MG63 (cell line): ENCODE measurements at places on chromosomes 16 and 17. TPM values are rescaled to one million over a fixed set of nuclear protein-coding genes. Genes with fewer than 3 reads are reported as not detected.

TERB1 gene
- not detected in 2 replicates for total RNA-seq

- no peak for DNase-seq
These were observed 47.0 kb downstream of the MARVELD3 start for GRCh38 chr16:71672803-71673581.

PSMC3IP gene
- 5.6 and 29.6 TPM in 2 replicates for total RNA-seq

GRCh38 chr17:41629826-41630670 is 5.7 kb upstream of the KRT17 start:
- no peak for DNase-seq

- DNase-seq: no peak
These were observed 406.0 kb downstream of the SEC14L1 start for GRCh38 chr17:77546772-77547241.

DNA sequence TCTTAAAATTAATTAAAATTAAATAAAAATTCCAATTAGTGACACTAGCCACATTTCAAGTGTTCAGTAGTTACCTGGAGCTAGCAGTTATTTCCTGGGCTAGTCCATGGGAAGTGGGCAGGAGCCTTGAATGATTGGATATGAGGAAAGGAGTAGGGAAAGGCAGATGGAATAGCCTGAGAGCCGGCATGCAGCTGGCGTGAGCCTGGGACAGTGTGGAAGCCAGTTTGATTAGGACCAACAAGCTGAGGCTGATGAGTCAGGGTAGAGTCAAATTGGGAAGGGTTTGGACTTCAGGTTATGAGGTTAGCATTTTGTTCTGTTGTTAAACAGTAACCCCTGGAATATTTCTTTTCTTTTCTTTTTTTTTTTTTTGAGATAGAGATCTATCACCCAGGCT is 15.3 kb upstream of the GNA13 start:
- DNase-seq: peak; percentile 87

GRCh38 chr16:14955546-14956231 is 18.4 kb downstream of the NPIPA1 start:
- no peak for DNase-seq

GRCh38 chr17:3845621-3846436 is at the start of gene NCBP3:
Gene NCBP3 (minus strand): TSS chr17:3846246. CDS start chr17:3846223, 23 bp downstream.
- peak; percentile 80 for DNase-seq

- DNase-seq: peak; percentile 92
These were observed 133.6 kb downstream of the SNX11 start for GRCh38 chr17:48241131-48241591.

TNP2 gene
- not detected in 2 replicates for total RNA-seq

DNA sequence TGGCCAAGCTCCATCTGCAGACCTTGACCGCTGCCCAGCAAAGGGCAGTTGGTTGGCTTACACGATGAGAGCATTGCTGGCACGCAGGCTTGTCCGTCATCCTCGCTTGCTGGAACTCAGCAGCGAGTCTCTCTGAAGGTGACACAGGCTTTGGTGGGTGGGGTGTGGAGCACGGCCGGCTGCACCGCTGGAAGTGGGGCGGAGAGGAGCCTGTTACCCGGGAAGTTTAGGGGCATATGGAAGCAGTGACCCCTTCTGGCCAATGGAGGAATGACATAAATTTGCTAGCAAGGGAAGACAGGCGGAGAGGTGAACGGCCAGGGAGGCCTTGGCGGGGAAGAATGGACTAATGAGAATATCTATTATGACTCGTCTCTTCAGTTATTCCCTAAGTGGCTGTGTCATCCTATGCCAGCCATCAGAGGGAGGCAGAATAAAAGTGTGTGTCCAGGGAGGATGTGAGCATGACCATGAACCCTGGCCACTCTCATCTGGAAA is 65.9 kb upstream of the SDK2 start:
- peak; percentile 76 for DNase-seq

- DNase-seq: no peak
These were observed 29.3 kb downstream of the ALDH3A2 start for GRCh38 chr17:19677736-19678379.

- DNase-seq: no peak
These were observed 17.5 kb upstream of the CCL22 start for GRCh38 chr16:57341062-57341440.

DNA sequence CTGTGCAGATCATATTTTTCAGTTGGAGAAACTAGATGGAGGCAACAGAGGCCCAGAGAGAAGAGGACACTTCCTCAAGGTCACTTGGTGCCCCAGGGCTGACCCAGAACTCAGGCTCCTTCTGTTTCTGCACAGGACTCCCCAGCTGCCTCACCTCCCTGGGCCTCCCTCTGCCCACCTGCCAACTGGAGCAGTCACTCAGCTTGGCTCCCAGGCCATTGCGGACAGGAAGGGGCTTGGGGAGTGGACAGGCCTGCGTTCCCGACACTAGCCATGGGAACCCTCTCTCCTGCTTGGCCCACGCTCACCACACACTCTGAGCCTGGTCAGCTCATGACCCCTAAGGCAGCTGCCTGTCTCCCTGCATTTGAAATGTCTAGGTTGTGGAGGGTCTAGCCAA is 78.1 kb upstream of the BRD7 start:
- DNase-seq: no peak

GRCh38 chr17:66002812-66003211 is 189.1 kb downstream of the CEP112 start:
- DNase-seq: no peak

DNA sequence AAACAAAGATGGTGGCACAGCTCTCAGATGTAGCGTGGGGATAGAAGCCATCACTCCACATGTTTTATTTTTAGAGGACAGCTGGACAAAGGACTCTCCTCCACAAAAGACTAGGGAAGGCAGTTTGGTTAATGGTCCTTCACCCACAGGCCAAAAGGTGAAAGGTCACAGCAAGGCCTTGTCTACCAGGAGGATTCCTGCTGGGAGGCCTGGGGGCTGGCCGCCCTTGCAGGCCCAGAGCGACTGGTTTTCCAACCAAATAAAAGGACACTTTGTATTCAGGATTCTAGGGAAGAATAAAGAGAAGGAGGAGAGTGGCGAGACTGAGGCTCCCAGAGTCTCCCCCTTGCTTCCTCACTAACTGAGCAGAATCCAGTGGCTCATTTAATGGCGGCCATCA is 94.3 kb downstream of the AXIN2 start:
- DNase-seq: no peak

MPP2 gene
- 1.0 and 3.7 TPM in 2 replicates for total RNA-seq

DNA sequence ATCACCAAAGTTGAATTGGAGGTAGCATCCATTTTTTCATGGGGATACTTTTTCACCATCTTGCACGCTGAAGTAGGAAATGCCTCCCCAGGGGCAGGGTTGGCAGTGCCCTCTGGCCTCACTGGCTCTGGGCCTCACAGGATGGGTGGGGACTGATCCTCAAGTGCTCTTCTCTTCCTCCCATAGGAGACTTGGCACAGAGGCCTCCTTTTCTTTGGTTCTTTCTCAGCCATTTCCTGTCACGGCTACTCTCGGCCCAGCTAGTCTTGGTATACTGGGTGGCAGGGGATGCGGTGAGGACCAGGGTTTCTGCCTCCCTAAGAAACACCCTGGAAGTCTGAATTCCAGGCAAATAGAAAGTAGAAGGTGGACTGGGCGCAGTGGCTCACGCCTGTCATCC is 58.2 kb downstream of the PECAM1 start:
- peak; percentile 67 for DNase-seq

ARL5C gene
- not detected in 2 replicates for total RNA-seq

DNA sequence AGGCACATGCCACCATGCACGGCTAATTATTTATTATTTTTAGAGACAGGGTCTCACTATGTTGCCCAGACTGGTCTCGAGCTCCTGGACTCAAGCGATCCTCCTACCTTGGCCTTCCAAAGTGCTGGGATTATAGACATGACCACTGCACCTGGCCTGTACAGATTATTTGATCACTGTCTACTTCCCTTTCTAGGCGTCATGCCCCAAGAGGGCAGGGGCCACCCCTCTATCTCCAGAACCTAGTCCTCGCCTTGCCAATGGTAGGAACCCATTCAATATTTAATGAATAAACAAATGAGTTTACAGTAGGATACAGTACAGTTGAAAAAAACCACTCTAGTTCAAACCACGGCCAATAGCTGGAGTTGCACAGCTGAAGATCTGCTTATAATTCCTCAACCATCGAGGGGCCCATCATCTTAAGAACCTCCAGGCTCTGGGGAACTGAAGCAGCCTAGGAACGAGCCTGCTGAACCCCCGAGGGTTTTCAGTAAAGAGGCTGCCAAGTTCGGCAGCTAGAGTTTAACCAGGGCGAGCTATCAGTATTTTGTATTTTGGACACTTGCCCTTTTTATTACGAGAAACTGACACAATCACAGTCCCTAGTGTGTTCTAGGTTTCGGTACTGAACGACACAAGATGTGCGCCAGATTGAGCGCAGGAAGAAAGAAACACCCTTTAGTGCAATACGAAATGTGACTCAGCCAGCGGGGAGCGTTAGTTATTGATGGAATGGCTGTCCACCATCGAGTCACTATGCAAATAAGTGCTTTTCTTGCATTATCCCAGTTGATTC is 14.6 kb downstream of the ADCY9 start:
- DNase-seq: no peak

GINS2 gene
- total RNA-seq: 12.8 and 19.2 TPM in 2 replicates
